Stimulated activated CD8-positive, alpha-beta memory T cell treated with anti-CD3 and anti-CD28 coated beads, Interleukin-15, amount 100 ng/mL, for 1 hour (primary cell): ENCODE measurements at places on chromosomes 3 and 15.

GRCh38 chr15:61411902-61412510 is 182.9 kb upstream of the RORA start:
- DNase-seq = no peak

DNA sequence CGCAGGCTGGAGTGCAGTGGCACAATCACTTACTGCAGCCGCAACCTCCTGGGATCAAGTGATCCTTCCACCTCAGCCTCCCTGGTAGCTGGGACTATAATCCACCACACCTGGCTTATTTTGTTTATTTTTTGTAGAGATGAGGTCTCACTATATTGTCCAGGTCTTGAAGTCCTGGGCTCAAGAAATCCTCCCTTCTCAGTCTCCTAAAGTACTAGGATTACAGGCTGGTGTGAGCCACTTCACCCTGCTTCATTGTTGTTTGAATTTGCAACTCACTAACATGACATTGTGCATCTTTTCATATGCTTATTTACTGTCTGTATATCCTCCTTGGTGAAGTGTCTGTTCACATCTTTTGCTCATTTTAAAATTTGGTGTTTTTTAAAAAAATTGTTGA is 10.1 kb downstream of the PARP15 start:
- no peak for DNase-seq

- no peak for DNase-seq
These were observed 17.1 kb downstream of the RBMS3 start for GRCh38 chr3:29297998-29298397.

DNA sequence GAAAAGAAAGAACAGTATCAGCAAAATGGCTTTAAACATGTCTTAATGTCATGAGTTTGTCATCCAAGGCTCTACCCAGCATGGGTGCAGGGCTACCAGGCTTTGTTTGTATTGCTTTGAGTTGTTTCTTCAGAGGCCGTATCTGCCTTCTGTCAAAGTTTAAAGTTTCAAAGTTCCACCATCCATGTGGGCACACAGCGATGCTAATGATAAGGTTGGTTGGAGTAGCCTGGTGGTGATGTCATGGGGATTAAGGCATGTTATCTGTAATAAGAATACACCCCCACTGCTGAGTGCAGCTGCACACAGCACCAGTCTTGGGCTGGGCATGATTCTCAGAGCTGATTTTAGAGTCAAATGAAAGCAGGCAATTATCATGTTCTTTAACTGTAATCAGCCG is 72.0 kb upstream of the LRTM1 start:
- no peak for DNase-seq

GRCh38 chr3:58900386-58900785 is 149.4 kb downstream of the CFAP20DC start:
- DNase-seq = no peak

GRCh38 chr3:183896184-183896583 is 11.5 kb upstream of the PARL start:
- DNase-seq = no peak

DNA sequence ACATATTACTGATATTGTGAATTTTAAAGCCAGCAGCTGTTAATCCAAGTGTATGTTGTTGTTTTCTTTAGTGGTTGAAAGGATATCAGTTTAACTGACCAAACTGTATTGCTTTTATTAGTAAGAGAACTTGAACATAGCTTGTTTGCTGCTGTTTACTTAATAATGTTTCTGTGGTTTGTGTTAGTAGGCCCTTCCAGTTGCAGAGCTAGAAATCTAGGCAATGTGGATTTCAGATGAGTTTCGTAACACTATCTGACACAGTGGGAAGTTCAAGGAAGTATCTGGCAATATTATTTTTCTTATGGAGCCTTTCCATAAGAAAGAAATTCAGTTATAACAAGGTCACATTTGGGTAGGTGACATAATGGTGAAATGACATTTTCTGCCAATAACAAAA is 18.5 kb downstream of the ZNF609 start:
- no peak for DNase-seq
